Activated T-cell treated with anti-CD3 and anti-CD28 coated beads, Interleukin-2, amount 50 U/mL, for 72 hours (primary cell): ENCODE measurements at places on chromosomes 7 and 10. TPM values are rescaled to one million over a fixed set of nuclear protein-coding genes. Genes with fewer than 3 reads are reported as not detected.

DNA sequence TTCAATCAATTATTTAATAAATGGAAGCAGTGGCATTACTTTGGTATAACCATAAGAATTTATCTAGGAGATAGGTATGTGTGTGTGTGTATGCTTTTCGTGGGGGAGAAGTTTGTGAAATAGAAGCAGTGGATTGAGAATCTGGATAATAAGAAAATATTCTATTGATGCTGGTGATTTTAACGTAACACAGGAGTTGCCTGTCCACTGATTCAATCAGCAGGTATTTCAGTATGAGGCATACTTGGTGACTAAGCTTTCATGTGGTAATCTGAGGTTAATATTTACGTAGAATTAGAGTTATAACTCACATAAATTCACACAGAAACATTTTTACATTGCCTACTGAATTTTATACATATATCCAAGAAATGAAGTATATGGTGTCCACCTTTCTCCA is 568.0 kb downstream of the ZWINT start:
- no peaks in the 10 kb centered on the region for H3K4me1 ChIP-seq
- H3K27ac ChIP-seq, result no peak overlapping the region
- H3K36me3 ChIP-seq, result peaks cover 1% of the 10 kb centered on the region
- DNase-seq, result no peak
- H3K27me3 ChIP-seq, result no peaks in the 10 kb centered on the region
- no peak overlapping the region for H3K4me3 ChIP-seq

DNA sequence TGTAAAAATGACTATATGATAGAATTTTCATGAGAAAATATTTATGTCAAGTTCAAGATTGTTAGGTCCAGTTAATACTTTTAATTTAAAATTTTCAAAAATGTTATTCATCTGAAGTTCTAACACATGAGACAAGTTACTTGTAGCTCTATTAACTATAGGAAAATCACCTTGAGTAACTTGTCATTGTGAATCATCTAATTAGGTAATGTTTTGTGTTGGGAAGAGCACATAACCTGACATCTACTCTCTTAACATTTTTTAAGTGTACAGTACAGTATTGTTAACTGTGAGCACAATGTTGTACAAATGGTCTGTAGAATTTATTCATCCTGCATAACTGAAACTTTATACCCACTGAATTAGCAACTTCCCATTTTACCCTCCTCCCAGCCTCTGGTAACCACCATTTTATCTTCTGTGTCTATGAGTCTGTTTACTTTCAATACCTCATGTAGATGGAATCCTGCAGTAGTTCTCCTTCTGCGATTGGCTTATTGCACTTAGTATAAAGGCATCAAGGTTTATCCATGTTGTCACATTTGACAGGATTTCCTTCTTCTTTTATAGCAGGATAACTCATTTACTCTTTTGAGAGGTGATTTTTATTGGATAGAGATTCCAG is 54.6 kb downstream of the ARL4A start:
- no peaks in the 10 kb centered on the region for H3K27me3 ChIP-seq
- no peak for DNase-seq
- no peak overlapping the region for H3K27ac ChIP-seq
- H3K36me3 ChIP-seq, result no peaks in the 10 kb centered on the region
- H3K4me1 ChIP-seq, result no peaks in the 10 kb centered on the region
- no peak overlapping the region for H3K4me3 ChIP-seq

- H3K36me3 ChIP-seq, result no peaks in the 10 kb centered on the region
- H3K27ac ChIP-seq, result no peak overlapping the region
Measured at GRCh38 chr10:125396676-125397075, 236.3 kb upstream of the CTBP2 start.

GRCh38 chr7:23928418-23928775 is 218.4 kb downstream of the STK31 start:
- DNase-seq, result no peak
- H3K4me3 ChIP-seq, result no peak overlapping the region
- peaks cover 20% of the 10 kb centered on the region for H3K27me3 ChIP-seq
- H3K36me3 ChIP-seq, result no peaks in the 10 kb centered on the region
- no peaks in the 10 kb centered on the region for H3K4me1 ChIP-seq

- H3K4me1 ChIP-seq, result peaks cover 29% of the 10 kb centered on the region
- H3K36me3 ChIP-seq, result no peaks in the 10 kb centered on the region
- no peak overlapping the region for H3K27ac ChIP-seq
- DNase-seq, result no peak
Measured at GRCh38 chr7:25615003-25615402, 386.7 kb upstream of the NPVF start.

EBLN1 gene
- not detected for total RNA-seq

MSS51 gene
- 3.5 TPM for total RNA-seq

KEL gene
- total RNA-seq, result 1.8 TPM

LRRC4 gene
- not detected for total RNA-seq
